Left kidney (tissue), 8 donors: ENCODE measurements at places on chromosomes 1 and 21. TPM values are rescaled to one million over a fixed set of nuclear protein-coding genes. Genes with fewer than 3 reads are reported as not detected.

CFAP107 gene
- 0.50 TPM for polyA plus RNA-seq

DNA sequence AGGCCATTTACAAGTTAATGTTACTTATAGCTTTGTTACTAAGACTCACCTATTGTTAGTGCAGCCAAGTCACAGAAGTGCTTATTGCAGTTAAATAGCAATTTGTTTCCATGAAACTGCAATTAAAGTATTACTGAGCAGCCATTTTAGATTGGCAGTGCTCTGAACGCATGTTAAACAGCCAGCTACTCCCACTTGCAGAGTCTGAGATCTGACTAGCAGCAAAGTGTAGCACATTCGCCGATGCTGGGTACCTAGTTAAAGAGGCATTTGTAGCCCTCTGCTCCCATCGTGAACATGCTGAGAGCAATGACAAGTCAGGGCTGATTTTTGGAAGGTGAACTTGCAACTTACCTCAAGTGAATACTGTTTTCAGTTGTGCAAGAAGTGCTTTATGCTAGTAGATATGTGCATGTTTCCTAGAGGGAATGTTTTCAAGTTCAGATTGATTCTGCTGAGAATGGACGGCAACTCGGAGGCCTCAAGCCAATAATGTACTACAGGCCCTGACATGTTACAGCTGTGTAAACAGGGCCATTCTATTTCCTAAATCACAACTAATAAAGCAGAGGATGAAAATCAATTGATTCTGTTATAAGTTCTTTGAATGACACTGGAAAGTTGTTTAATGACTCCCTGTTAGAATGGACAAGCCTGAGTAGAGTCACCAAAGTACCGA, 19.8 kb downstream of the LMO4 start:
- no peak for DNase-seq

DNA sequence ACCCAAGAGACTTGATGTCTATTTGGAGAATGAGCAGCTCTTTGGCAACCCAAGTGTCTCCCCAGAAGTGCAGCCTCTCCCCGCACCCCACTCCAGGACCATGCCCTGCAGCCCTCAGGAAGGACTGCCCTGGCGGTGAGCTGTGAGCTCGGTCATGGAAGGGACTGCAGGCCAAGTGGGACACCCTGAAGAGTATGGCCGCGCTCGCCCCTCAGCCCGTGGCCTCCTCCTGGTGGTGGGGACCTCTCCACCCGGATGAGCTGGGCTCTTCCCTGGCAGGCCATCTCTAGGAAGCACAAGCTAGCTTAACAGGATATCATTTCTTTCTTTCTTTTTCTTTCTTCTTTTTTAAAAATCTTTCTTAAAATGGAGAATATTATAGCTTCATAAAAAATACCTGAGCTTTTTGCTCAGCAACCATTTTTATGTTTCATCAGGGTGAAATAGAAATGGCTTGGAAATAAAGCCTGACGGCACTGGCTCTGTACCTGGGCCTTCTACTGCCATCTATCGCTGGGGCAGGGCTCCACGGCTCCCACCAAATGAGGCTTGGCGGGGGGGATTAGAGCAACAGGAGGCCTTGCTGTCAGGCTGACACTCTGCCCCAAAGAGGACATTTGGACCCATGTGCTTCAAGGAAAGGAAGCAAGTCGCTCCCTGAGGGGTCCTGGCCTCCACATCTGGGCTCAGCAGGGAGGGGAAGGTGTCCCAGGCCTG, 296.2 kb upstream of the VAMP3 start:
- no peak for DNase-seq

- DNase-seq = no peak
Measured at GRCh38 chr1:178188306-178188705, 94.4 kb downstream of the RASAL2 start.

DNA sequence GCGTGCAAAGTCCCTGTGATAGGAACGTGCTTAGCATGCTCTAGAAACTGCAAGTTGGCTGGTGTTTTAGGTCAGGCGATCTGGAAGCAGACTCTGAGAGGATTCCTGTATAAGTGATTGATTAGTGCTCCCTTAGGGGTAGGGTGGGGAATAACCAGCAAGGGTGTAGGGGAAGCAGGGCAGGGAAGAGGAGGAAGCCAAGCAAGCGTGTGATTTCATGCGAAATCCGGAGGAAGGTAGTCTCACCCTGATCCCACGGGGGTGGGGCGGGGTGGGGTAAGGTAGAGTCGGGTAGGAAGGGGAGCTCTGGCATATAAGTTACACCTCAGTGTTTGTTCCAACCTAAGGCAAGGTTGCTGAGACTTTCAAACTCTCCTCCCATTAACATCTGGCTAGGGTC, 24.9 kb upstream of the CTPS1 start:
- no peak for DNase-seq

DNA sequence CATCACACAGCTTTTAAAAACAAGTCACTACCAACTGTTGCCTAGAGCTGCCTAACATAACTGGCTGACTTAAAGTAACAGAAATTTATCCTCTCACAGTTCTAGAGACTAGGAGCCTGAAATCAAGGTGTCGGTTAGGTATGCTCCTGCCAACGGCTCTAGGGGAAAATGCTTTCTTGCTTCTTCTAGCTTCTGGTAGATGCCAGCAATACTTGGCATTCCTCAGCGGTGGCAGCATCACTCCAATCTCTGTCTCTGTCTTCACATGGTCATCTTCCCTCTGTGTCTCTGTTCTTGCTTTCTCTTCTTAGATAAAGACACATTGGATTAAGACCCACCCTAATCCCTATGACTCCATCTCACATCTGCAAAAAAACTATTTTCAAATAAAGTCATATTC, 51.5 kb downstream of the DMRTA2 start:
- no peak for DNase-seq

DNA sequence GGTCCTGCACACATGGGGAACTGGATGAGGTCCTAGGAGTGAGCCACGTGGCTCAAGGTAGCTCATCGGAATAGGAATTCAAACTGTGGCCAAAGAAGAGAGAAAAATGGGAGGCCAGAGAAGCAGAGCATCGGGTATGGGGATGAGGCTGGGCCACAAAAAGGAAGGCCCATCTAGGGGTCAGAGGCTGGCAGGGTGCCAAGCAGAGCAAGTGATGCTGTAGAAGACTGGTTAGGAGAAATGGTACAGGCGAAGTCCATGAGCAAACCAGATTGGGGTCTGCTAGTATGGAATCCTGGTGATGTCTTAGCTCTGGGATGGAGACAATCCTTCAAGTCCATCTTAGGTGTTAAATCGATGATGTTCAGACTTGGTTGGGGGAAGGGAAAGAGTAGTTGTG, 68.0 kb downstream of the TEX35 start:
- DNase-seq = no peak

GRCh38 chr1:113205980-113206766, 133.2 kb downstream of the LRIG2 start:
- DNase-seq = peak; percentile 36

- no peak for DNase-seq
Measured at GRCh38 chr1:233015965-233016364, 65.6 kb downstream of the NTPCR start.

DNA sequence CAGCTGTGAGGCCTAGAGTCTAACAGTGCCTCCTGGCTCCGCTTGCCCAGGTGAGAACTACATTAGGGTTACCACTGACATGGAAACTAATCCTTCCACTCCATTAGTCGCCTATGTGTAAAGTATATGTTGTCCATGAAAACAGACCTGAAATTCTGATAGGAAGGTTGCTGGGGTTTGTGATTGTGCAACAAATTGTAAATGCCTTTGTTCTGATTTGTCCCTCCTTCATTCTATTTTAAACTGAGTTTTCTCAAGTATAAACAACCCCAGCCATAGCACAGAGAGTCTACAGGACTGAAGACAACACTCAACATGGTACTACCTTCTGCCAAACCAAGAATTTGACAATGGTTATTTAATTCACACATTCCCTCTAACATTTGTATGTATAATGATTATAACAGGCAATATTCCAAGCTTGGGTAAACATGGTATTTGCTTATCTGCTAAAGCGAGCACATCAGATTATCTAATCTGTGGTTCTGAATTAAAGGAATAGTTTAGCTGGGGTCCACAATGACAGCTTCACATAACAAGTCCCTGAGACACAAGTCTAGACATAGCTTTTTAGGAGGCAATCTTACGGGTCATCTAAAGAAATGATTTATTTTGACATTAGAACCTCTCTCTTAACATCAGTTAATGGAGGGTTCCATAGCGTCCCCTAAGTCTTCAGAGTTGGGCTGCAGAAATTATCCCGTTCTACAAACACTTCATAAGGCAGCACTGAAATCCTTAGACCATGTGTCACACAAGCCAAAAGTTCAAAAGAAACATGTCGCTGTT, 633.0 kb downstream of the SMYD3 start:
- no peak for DNase-seq
